Activated CD4-positive, alpha-beta T cell treated with anti-CD3 and anti-CD28 coated beads for 36 hours (primary cell): ENCODE measurements at places on chromosomes 1 and 21. TPM values are rescaled to one million over a fixed set of nuclear protein-coding genes. Genes with fewer than 3 reads are reported as not detected.

Gene FMO2
- not detected for total RNA-seq

Gene NUP210L
- total RNA-seq = 0.05 TPM

Gene REG4
- 0.34 TPM for total RNA-seq

GRCh38 chr1:29730623-29731022, 494.3 kb downstream of the PTPRU start:
- no peak for DNase-seq
- peaks cover 2% of the 10 kb centered on the region for H3K4me1 ChIP-seq
- no peak overlapping the region for H3K4me3 ChIP-seq
- no peaks in the 10 kb centered on the region for H3K36me3 ChIP-seq
- peaks cover 14% of the 10 kb centered on the region for H3K27me3 ChIP-seq

DNA sequence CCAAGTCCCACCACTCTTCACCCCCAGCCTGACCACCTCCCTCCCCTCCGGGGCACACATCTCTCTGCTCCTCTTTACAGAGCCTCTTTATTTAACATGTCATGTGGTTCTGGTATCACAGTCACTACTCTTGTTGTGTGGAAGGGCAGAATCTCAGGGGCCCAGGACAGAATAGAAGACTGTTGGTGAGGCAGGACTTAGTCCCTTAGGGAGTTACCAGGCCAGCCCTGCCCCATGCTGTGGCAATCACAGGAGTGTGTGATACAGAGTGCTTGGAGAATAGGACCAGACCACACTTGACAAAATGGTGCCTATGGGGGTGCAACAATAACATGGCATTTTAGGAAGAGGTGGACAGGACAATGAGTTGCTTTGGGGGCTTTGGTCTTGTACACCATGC, 43.0 kb upstream of the CRNN start:
- H3K4me1 ChIP-seq = peaks cover 31% of the 10 kb centered on the region
- no peaks in the 10 kb centered on the region for H3K36me3 ChIP-seq
- no peak for DNase-seq
- H3K27ac ChIP-seq = no peak overlapping the region
- H3K4me3 ChIP-seq = no peak overlapping the region
- peaks cover 2% of the 10 kb centered on the region for H3K27me3 ChIP-seq

- H3K4me3 ChIP-seq = no peak overlapping the region
- DNase-seq = no peak
- H3K27ac ChIP-seq = no peak overlapping the region
- no peaks in the 10 kb centered on the region for H3K4me1 ChIP-seq
- no peaks in the 10 kb centered on the region for H3K36me3 ChIP-seq
- peaks cover 26% of the 10 kb centered on the region for H3K27me3 ChIP-seq
These were observed 7.2 kb upstream of the IGSF3 start for GRCh38 chr1:116674751-116675150.

DNA sequence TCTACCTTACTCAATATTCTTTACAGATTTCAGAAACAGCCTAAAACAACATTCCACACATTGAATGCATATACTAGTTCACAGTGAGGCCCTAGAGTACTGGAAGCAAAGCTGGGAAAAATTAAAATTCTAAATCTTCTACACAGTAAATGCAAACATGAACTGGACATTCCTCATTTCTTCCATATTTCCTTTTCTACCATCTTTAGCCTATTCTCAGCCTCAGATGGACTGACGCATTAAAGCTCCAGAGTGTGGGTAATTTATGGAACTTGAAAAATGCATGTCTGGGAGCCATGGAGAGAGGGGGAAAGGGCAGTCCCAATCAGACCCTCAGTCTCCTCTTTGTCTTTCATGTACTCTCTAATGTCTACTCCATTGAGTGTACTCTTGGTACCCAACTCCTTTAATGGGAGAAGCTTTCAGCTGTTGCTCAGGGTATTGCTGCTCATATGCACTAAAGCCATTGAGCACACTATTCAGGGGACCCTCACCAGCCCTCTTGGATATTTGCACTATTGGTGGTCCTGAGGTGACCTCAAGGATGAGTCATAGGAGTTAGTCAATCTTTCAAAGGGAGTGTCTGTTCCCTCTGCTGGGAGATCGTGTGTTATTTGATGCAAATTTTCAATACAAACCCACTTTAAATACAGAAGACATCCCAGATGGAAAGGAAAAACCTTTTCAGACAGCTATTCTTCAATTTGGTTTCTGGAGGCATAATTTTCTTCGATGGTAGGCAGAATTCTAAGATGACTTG, 83.3 kb upstream of the KCNJ15 start:
- H3K4me3 ChIP-seq = no peak overlapping the region
- no peaks in the 10 kb centered on the region for H3K27me3 ChIP-seq
- DNase-seq = no peak
- no peak overlapping the region for H3K27ac ChIP-seq
- H3K36me3 ChIP-seq = no peaks in the 10 kb centered on the region

DNA sequence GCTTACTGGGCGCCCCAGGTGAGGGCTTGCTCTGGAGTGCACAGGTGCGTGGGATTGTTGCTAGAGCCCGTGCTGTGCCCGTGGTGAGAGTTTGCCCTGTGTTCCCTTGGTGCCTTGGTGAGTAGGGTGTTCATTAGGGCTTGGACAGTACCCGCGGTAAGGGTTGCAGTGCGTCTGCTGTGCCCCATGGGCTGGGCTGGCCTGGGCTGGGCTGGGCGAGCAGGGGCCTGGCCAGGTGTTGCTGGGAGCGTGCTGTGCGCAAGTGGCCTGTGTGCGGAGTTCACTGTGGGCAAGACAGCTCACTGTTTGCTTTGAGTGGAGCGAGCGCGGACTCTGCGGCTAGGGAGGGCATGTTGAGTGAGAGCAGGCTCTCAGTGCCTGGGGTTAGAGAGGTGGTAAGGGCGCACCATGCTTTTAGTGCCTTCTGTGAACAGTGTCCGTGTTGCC, 725 bp downstream of the CR1L start:
- no peaks in the 10 kb centered on the region for H3K36me3 ChIP-seq
- H3K4me1 ChIP-seq = peaks cover 14% of the 10 kb centered on the region
- no peak for DNase-seq
- peaks cover 15% of the 10 kb centered on the region for H3K27me3 ChIP-seq

DNA sequence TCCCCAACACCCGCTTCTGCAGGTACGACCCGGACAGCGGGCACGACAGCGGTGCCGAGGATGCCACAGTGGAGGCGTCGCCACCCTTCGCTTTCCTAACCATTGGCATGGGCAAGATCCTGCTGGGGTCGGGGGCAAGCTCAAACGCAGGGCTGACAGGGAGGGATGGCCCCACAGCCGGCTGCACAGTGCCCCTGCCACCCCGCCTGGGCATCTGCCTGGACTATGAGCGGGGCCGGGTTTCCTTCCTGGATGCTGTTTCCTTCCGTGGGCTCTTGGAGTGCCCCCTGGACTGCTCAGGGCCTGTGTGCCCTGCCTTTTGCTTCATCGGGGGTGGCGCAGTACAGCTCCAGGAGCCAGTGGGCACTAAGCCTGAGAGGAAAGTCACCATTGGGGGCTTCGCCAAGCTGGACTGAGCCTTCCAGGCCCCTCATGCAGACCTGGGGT, 10.1 kb downstream of the TRIM46 start:
- no peak overlapping the region for H3K4me3 ChIP-seq
- no peaks in the 10 kb centered on the region for H3K27me3 ChIP-seq
- H3K4me1 ChIP-seq = peaks cover 3% of the 10 kb centered on the region
- H3K36me3 ChIP-seq = peaks cover 13% of the 10 kb centered on the region

DNA sequence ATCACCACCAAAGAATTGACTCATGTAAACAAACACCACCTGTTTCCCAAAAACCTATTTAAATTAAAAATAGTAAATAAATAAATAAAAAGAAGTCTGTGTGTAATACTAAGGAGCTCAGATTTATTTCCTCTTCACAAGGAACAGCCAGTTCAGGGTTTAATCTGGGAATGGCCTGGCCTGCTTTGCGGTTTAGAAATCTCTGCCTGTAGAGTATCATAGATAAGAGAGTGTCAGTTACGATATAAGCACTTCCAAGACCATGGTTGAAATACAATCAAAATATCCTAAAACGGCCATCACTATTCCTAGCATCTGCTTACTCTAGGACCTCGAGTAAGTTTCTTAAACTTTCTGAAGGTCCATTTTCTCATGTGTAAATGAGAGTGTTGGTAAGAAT, 274.4 kb downstream of the PLPP3 start:
- no peak overlapping the region for H3K4me3 ChIP-seq
- no peak overlapping the region for H3K27ac ChIP-seq
- H3K4me1 ChIP-seq = no peaks in the 10 kb centered on the region
- no peaks in the 10 kb centered on the region for H3K36me3 ChIP-seq
- no peaks in the 10 kb centered on the region for H3K27me3 ChIP-seq
- DNase-seq = no peak

DNA sequence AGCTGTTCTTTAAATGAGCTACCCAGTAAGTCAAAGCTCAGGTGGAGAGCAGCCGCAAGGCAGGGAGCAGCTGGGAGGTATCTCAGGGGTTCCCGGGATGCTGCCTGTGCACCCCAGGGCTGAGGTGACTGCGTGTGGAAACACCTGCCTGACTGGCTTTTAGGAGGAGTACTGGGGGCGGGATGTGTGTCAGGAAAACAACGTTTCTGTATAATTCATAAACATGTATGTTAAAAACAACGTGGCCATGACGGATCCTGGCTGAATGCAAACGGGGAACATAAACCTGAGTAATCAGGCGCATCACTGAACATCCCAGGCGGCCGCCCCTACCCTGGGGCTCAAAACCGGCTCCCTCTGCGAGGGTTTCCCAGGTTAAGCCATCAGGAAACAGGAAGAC, 1.5 kb downstream of the C1orf159 start:
- no peak for DNase-seq
- peak overlapping the region; percentile 25 for H3K27ac ChIP-seq
- H3K36me3 ChIP-seq = peaks cover 34% of the 10 kb centered on the region
- H3K4me3 ChIP-seq = peak overlapping the region; percentile 73
- peaks cover 3% of the 10 kb centered on the region for H3K27me3 ChIP-seq

- peaks cover 14% of the 10 kb centered on the region for H3K36me3 ChIP-seq
- H3K4me1 ChIP-seq = peaks cover 43% of the 10 kb centered on the region
- peak overlapping the region; percentile 68 for H3K27ac ChIP-seq
- H3K27me3 ChIP-seq = no peaks in the 10 kb centered on the region
These were observed 48.3 kb downstream of the HTR6 start for GRCh38 chr1:19712928-19713327.
